Panc1 (cell line): ENCODE measurements at places on chromosomes 12 and 14. TPM values are rescaled to one million over a fixed set of nuclear protein-coding genes. Genes with fewer than 3 reads are reported as not detected.

DNA sequence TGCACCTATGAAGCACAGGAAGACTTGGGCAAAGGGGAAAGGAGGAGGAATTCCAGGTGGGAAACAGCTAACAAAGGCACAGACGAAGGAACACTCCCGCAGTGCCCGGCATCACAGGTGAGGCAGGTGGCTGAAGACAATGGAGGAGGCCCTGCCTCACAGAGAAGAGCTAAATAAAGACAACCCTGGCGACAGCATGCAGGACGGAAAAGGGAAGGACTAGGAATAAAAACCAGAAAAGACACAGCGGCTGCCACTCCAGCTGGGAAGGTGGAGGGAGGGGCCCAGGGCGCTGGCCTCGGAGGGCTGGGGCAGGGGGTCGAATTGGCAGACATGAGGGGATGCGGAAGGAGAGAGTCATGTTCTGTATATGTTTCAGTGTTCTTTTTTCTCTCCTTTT, 43.0 kb upstream of the ANO2 start:
- no peak for DNase-seq

PTGER2 gene
- total RNA-seq = 0.41 TPM

CISTR gene
- not detected for total RNA-seq

DNA sequence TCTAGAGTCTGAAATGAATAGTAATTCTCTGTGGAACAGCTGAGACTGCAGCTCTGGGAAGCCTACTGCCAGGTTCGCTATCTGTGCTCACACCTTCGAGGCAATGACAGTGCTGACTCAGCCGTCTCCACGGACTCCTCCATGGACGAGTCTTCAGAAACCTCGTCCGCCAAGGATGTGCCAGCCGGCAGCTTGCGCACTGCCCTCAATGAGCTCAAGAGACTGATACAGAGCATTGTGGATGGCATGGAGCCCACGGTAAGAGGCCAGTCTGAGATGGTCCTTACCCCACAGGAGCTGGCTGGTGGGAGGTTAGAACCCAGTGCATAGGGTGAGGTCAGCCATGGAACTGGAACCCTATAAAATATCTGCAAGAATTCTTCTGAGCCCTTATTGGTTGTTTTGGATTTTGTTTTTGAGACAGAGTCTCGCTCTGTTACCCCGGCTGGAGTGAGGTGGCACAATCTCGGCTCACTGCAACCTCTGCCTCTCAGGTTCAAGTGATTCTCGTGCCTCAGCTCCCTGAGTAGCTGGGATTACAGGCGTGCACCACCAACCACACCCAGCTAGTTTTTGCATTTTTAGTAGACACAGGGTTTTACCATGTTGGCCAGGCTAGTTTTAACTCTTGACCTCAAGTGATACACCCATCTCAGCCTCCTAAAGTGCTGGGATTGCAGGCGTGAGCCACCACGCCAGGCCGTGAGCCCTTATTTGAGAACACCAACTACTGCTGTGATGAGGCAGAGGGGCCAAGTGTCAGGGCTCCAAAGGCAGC, 43.9 kb downstream of the RAB35 start:
- DNase-seq = no peak

DNA sequence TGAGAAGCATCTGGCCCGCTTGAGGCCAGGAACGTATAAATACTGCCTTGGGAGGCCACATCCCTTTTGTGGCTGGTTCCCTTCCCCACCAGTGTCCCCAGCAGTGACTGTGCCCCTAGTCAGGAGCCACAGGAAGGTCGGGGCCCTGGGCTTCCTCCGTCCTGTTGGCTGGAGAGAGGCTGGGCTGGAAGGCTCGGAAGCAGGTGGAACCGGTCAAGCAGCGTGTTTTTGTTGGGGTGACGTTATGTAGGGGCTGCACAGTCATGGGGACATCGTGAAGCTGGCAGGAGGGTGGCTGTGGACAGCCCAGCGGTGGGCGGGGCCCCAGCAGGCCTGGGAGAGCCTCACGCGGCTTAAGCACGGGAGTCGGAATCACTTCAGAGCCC, 10.1 kb downstream of the XRCC3 start:
- no peak for DNase-seq

DNA sequence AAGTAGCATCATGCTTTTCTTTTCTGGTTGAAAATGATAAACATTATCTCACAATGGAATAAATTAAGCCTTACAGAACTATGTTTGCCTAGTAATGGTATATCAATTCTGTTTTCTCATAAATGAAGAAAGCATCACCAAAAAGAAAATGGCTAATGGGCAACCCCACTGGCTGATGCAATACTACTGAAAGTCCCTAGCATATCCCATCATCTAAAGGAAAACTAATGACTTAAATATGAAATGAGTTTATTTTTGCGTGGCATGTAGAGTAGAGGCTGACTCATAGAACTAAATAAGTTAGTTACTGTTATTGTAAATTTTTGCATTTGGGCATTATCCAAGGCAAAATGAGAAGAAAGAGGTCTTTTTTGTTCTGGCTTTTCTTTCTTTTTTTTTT, 1156.3 kb upstream of the SEL1L start:
- DNase-seq = no peak

- DNase-seq = no peak
Measured at GRCh38 chr12:67070604-67071003, 198.6 kb upstream of the CAND1 start.

REM2 gene
- total RNA-seq = 0.18 TPM

GRCh38 chr12:53596920-53597363, 29.2 kb downstream of the ATF7 start:
- DNase-seq = no peak

ART4 gene
- not detected for total RNA-seq

GPX2 gene
- 0.15 TPM for total RNA-seq

FRS2 gene
- 26.6 TPM for total RNA-seq

GRCh38 chr12:56877195-56878009, 56.8 kb downstream of the SDR9C7 start:
- DNase-seq = no peak

GRCh38 chr12:116887244-116887643, 6.0 kb upstream of the HRK start:
- no peak for DNase-seq

KIF21A gene
- total RNA-seq = 25.6 TPM

- no peak for DNase-seq
Measured at GRCh38 chr12:46445551-46446235, 73.1 kb upstream of the SLC38A2 start.

DNA sequence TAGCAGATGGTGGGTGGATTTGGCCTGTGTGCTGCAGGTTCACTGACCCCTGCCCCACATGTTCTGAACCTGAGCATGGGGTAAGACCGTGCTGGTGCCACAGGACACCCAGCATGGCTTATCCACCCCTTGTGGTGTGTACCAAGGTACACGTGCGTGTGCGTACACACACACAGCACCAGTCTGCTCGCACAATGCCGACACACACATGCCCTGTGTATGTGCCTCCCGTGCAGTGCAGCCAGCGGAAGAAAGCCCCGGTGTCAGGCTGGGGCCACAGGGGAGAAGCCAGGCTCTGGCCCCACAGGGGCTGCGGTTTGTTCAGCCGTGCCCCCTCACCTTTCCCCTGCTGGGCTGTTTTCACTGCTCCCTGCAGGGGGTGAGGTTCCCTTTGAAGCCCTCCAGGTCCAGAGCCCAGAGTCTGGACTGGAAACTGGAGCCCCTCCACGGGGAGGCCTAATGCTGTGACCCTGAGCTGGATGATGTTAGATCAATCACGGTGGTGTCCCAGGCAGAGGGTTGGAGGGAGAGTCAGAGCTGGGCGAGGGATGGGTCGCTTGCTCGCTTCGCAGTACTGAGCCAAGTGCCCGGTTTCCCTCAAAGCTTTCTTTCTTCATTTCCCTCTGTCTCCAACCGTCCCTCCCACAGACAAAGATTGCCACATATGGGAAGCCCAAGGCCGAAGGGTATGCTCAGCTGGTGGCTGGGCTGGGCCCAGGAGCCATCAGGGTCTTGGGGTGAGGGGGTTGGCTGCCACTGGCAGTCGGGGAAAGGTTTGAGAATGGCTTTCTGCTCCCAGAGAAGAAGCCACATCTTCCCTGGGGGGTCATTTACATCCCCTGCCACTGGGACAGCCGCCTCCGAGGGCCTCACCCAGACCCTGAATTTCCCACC, 6.2 kb downstream of the DTX1 start:
- no peak for DNase-seq

- no peak for DNase-seq
Measured at GRCh38 chr14:60722357-60723115, 1.6 kb downstream of the SIX4 start.

DNA sequence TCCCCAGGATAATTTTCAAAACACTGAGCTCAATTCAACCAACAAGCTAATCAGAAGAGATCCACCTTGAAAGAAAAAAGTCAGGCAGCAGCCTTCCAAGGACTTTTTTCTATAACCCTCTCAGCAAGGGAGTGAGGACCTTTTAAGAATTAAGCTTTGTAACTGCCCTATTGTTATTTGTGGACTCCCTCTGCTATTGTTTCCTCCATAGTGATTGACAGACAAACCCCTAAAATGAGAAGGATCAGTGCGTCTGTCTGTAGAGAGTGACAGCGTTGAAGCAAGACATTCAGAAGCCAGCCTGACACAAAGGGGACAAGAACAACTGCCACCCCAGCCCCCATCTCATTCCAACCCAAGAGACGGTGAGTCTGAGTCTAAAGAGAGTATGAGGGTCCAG, 30.3 kb upstream of the BTG1 start:
- no peak for DNase-seq

DNA sequence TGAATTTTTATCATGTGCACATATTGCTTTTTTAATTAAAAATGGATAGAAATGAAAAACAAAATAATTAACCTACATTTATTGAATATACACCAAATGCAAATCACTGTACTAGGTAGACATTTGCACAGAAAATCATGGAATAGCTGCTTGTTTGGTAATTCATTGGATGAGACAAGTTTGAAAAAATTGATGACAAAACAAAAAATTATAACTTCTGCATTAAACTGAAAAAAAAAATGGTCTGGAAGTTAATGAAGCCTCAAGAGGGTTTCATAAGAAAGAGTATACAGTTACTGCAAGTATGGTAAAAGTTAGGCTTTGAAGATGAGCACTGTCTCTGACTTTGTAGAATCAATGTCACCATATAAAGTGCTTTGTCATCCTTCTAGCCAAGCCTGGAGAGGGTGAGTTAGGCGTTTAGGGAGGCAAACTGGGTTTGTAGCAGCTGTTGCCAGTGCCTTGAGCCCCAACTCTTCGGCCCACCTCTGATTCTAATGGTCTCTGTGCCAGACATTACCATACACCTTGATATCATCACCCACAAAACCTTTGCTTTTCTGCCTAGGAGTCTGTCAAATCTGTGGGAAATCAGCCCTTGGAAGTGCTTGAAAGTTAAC, 291.1 kb upstream of the CLEC14A start:
- DNase-seq = no peak

- no peak for DNase-seq
Measured at GRCh38 chr14:104353921-104354701, 215.7 kb downstream of the KIF26A start.

- no peak for DNase-seq
Measured at GRCh38 chr12:22101749-22102243, 55.8 kb downstream of the CMAS start.

SLC17A8 gene
- total RNA-seq = not detected

GLIPR1L1 gene
- not detected for total RNA-seq

- DNase-seq = no peak
Measured at GRCh38 chr12:130571734-130572133, 144.4 kb downstream of the RIMBP2 start.

DNA sequence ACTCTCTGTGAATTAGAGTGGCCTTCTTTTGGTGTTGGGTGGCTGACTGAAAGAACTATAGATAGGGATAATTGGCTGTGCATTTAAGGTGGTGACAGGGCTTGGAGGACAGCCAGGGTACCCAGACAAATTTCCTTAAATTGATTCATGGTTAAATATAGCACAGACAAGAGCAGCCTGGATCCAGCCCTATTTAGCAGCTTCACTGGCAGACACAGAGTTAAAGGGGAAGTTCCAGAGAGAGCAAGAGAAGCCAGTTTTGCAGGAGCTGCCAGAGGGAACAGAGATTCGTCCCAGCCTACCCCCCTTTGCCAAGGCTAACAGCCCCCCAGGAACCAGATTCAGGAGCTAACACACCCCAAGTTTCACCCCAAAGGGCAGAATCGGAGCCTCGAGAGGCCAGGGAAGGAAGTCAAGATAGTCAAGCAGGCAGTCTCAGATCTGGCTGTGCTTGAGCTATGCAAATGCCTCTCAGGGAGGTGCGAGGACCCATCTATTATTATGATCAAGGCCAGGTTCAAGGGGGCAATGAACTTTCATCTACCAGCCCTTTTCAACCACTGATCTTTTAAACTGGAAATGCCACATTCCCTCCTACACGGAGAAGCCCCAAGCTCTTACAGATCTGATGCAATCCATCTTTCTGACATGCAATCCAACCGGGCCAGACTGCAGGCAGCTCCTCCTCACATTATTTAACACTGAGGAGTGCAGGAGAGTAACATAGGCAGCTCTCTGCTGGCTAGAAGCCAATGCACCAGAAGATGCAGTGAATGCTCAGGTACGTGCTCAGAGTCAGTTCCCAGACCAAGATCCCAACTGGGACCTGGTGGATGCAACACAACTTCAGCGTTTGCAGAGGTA, 58.2 kb downstream of the DHRS2 start:
- DNase-seq = no peak

RNF212B gene
- total RNA-seq = not detected

DNA sequence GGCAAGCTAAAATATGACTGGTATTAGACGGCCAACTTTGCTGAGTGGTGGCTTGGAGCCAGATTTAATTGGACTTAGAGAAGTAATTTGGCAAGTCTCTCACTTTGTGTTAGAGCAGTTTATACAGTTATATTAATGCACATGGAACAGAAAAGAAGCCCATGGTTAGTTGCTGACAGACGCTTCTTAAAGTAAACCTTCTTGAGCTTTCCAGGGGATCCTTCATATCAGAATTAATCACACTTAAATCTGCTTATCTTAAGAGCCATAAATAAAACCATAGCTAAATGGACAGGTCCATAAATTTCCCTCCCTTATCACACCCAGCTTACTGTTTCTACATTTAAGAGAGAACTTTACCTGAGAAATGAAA, 9.6 kb downstream of the GSG1 start:
- no peak for DNase-seq

GRCh38 chr14:101410126-101410525, 151.2 kb upstream of the DIO3 start:
- no peak for DNase-seq

- DNase-seq = no peak
Measured at GRCh38 chr12:55743406-55744339, 751 bp downstream of the GDF11 start.

DNA sequence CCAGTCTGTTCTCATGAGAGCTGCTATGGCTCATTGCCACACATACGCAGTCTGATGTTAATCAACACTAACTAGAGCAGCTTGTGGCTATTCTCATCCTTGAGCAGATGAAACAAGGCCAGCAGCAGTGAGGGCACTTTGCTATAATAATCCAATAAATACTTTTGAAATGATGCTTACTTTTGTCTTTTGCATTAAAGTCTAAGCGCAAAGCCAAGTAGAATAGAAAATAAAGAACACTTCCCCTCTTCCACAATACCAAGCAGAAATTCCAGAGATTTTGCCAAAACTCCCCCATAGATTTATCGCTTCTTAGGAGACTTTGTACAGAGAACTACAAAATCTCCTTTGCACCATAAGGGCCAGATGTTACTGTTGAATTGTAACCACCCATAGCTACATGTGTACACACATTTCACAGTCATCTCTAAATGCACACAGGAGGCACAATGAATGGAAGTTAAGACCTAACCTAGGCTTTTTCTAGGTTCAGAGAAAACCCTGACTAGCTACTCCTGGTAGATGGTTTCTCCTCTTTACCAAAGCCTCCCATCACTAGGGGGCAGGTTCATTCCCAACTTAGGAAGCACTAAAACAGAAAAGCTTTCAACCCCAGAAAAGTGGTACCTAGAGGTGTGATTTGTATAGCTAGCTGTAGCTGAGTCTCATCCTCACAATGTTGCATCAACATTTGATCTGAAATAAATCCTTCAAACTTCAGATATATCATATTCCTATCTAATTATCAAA, 119.3 kb downstream of the HMGA2 start:
- no peak for DNase-seq

SERPINA12 gene
- total RNA-seq = not detected
